ENCODE measurements at places on chromosomes 1 and 21.

DNA sequence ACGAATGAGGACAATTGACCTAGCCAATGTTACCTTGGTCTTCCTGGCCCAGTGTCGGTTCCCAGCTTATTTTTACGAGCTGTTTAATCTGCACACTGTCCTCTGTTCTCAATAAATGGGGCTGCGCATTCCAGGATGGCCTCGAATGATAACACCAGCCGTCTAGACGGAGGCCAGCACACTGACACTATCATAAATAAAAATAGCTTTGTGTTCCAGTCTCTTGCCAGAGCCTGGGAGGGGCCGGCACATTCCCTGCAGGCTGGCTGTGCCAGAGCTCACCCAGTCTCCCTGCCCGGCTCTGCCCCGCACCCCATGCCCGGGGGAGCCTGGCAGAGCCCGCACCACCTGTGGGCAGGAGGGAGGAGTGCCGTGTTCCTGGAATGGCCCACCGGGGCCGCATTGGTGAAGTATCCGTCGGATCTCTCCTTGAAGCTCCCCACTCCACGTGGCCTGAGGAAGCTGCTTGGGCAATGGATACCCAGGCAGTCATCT lies 92.1 kb downstream of the SPSB1 start:
- no peak for DNase-seq

DNA sequence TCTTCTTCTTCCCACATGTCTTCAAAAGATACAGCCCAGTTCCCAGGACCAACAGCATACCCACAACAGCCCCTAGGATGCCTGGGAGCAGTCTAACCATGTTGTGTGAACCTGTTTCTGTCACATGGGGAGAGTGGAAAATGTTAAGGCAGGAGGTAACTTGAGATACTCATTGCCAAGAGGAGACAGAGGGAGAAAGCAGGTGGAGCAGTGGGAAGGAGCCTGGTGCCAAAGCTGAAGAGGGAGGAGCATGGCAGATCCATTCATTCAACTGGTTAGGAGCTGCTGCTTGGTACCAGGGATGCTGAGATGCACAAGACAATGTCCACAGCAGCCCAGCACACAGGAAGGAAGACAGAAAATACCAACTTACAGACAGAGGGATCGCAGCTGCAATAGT lies 149.8 kb upstream of the ETV3 start:
- DNase-seq, result no peak

DNA sequence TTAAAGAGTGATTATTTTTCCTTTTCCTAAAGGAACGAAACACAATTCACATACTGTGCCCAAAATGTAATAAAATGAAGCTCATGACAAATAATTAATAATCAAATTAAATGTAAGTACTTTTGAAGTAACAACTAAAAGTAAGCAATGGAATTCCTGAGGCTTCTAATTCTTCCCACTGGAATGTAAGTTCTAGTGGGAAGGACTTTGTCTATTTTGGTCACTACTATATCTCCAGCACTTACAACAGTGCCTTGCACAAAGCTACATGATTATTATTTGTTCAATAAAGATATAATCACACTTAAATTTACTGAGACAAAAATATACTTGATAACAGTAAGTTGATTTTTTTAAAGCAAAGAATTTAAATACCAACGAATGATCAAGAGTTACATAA lies 128.8 kb downstream of the COQ8A start:
- DNase-seq, result no peak

- no peak for DNase-seq
These were observed 137.2 kb downstream of the KCTD3 start for GRCh38 chr1:215704089-215704860.

GRCh38 chr1:5164158-5164557 lies 509.7 kb downstream of the AJAP1 start:
- DNase-seq, result no peak

- DNase-seq, result no peak
These were observed 8.4 kb upstream of the NBPF11 start for GRCh38 chr1:148160343-148161052.

DNA sequence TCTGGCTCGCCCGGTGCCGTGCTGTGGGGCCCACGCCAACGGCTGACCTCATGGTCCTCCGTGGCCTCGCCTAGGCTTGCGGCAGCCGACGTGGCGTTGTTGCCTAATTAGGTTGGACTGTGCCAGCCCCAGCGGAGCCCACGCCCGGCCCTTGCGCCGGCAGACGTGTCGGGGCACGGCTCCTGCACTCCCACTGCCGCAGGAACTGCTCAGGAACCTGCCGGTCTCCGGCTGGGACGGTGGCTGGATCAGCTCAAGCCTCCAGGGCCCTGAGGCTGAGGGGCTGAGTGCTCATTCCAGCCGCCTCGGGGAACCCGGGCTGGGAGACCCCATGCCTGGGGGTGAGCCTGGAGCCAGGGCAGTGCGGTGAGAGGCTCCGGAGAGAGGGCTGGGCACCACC lies 16.1 kb upstream of the PEX10 start:
- no peak for DNase-seq

GRCh38 chr1:178374016-178374415 lies 122.7 kb downstream of the CLEC20A start:
- DNase-seq, result no peak

- DNase-seq, result no peak
These were observed 10.6 kb upstream of the OR2T33 start for GRCh38 chr1:248288391-248288790.

DNA sequence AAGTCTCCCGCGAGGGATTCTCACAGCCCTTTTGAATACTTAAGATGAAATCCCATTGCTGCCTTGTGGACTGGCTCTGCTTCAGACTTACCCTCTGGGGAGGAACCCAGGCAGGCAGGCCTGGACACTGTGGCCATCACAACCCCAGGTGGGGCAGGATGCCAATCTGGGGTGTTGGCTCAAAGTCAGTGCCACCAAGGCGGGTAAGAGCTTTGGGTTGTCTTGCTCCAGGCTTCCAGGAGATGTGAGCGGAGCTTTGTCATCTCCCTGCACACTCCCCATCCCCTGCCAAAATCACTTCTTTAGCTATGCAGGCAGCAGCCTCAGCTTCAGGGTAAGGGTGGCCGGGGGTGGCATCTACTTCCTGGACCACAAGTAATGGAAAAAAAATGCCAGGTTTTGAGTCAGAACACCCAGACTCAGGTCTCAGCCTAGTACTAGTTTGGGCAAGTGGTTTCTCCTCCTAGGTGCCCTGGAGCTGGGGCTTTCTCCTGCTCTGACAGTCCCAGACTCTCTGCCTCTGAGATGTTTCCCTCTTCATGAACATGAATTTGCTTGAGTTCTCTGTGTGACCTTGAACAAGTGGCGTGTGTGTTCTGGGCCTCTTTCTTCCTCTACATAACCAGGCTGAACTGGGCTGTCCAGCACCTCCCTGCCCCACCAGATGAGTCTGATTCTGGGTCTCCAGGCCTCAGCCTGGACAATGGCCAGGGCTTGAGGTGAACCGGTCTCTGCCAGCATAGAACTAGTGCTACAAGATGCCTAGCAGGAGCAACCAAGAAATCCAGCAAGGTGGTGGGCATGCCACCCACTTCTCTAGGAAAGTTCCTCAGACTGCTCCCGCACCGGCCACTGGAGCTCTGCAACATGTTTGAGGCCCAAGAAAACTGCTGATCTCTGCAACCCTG lies 65.4 kb downstream of the VWA5B1 start:
- DNase-seq, result no peak

GRCh38 chr1:31748365-31748764 lies 15.8 kb downstream of the ADGRB2 start:
- DNase-seq, result no peak

GRCh38 chr1:223831755-223832636 lies 13.8 kb downstream of the TP53BP2 start:
- DNase-seq, result no peak

All from NCI-H1092 (cell line).